Fibroblast of skin of right quadriceps (primary cell): ENCODE measurements at places on chromosomes 7 and 10.

DNA sequence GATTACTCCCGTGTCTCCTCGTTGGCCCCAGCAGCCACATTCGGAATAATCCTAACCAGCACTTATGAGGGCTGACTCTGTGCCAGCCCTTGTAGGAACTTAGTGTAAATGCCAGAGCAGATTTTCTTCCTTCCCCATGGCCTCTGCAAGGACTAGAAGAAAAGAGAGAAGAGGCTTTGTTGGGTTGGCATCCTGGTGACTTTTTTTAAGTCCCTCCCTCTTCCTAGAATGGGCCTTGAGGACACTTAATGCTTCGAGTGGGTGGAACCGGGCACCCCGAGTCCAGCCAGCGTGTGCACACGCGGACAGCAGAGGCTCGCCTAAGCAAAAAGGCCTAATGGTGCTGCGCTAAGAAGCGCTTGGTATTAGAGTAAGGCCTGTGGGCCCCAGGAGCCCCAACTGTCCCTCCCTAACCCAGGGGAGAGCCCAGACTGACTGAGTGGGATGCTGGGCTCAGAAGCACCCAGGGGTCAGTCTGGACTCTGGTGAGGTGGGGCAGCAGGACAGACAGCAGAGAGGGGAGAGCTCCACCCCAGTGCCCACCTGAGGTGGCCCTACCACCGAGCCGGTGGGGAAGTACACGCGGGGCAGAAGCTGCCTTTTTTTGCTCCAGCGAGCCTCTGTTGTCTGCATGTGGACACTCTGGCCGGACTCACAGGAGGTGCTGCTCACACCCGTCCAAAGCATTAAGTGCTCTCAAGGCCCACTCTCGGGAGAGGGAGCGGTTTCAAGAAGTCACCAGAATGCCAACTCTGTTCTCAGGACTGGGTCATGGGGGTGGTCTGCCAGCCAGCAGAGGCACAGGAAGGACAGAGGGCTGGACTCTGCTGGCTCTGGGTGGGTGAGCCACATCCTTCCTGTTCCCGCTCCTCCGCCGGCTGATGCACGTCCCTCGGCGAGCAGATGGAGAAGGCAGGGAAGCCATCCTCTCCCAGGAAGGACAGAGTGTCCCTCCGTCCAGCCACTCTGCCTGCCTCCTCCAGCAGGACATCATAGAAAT, 12.5 kb downstream of the ITPRIP start:
- no peak for DNase-seq

GRCh38 chr7:67022511-67022910, 25.9 kb downstream of the TYW1 start:
- DNase-seq = no peak

DNA sequence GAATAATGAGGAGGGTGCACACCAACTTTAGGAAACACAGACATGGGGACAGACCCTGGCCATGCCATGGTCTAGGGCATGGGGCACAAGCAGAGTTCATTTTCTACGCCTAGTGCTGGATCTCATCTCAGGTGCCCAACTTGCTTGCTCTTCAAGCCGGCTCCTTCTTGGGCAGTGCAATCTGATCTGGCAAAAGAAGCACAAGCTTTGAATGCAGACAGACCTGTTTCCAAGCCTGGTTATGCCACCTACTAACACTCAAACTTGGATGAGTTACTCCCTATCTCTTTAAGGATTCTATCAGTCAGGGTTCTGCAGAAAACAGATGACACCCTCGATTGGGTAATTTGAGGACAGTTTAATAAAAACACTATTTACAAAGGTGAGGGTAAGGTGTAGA, 34.9 kb upstream of the WAPL start:
- DNase-seq = no peak

GRCh38 chr7:7639847-7640220, 718 bp upstream of the UMAD1 start:
- DNase-seq = peak; percentile 14

DNA sequence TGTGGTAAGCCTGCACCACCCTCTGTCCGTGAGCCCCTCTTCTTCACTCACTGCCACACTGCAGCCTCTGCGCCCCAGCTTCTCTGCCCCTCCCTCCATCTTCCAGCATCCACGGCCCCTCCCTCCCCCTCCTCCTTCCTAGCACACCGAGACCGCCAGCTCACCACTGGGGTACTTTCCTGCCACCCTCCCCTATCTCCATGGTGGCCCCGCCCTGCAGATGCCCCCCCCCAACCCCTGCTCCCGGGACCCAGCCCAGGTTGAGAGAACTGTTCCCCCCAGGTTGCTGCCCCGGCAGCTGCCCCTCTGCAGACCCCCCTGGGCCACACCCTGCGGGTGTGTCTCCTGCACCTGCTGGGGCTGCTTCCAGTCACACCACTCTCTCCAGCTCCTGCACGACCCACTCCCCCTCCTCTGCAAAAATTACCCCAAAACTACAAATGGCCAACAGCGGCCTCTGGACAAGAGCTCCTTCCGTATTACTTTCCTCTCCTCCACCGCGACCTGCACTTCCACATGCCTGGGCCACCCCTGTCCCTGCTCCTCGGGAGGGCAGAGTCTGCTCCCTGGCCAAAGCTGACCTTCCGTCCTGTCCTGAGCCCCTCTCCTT, 209.2 kb upstream of the PPP2R2D start:
- no peak for DNase-seq

GRCh38 chr10:6208799-6209235, 6.1 kb downstream of the PFKFB3 start:
- DNase-seq = no peak

GRCh38 chr7:223118-223800, 30.9 kb downstream of the FAM20C start:
- DNase-seq = no peak

- no peak for DNase-seq
These were observed 60.8 kb upstream of the CELF2 start for GRCh38 chr10:10956681-10957542.

DNA sequence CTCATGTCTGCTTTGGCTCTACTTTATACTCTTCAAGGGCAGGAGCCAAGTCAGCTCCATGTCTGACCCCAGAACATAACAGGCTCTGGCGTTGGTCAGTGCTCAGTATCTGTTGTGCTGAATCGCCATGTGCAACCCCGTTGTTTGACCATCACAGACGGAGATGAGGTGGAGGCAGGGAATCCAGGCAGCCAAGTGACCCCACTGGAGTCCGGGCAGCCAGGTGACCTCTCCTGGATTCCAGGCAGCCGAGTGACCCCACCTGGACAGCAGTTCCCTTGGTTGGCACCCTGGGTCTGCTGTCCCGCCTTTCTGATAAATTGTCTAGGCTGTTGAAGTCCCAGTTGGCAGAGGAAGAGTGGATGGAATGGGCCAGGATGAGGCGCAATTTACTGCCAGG, 232.2 kb downstream of the TCERG1L start:
- no peak for DNase-seq

DNA sequence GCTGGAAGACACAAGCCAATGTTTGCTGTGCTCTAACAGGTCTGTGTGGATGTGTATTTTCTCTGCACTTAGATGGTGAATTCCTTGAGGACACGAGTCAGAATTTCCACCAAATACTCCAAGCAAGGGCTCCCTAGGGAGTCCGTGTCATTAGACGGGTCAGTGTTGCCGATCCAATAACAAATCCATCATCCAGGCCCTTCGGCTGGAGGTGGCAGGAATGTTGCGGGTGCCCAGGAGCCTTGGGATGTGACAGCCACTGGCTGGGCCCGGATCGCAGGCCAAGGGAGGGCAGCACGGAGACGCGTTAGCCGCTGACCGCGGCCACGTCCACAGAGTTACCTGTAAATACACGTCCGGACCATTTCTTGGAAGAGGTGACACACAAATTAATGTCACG, 186.8 kb downstream of the WDR37 start:
- no peak for DNase-seq

GRCh38 chr10:14050598-14050997, 280.1 kb downstream of the FRMD4A start:
- no peak for DNase-seq

DNA sequence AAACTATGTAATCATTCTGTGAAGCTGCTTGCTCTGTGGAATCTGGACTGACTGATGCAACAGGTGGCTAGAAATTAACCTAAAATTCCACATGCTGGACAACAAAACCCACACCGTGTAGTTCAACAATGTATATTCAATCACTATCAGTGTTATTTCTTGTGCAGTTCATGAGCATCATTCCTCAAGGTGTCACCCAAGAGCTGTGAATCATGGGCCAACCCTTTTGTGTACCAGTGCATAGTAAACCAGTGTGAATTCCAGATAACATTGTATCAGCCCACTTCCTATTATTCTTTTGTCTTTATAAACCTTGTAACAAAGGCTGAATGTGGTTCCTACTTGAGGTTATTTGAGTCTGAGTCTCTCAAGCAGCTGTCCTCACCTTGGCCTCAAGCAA, 905.2 kb upstream of the ZNF722 start:
- no peak for DNase-seq

- no peak for DNase-seq
These were observed 130.0 kb downstream of the PLXDC2 start for GRCh38 chr10:19946245-19946644.

- peak; percentile 7 for DNase-seq
These were observed 989 bp downstream of the ERLIN1 start for GRCh38 chr10:100184840-100185239.

GRCh38 chr10:3487228-3487627, 297.8 kb downstream of the KLF6 start:
- no peak for DNase-seq

- no peak for DNase-seq
These were observed 51.5 kb downstream of the WDR37 start for GRCh38 chr10:1107679-1108078.

DNA sequence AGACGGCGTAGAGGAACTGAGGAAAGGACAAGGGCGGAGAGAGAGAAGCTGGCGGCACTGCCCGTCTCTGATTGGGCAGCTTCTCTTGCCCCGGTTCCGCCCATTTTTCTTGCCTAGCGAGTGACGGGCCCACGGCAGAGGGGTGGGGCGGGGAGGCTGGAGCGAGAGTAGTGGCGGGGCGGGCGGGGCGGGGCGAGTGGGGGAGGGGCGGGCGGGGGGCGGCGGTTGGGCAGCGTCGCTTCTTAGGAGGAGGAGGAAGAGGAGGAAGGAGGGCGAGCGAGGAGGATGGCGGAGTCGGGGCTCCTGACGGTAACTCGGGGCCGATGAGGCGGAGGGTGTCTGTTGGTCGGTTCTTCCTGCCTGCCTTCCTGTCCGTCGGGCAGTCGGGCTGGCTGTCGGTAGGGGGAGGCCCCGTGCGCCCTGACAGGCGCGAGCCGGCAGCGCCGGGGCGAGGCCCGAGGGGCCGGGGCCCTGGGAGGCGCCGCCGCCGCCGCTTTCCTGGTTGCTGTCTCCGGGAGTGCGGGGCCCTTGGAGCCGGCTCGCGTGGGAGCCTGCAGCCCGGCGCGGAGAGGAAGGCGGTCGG, at the start of gene SHOC2:
Gene SHOC2 (plus strand): TSS at position 256 of the 583 bp plus-strand sequence. CDS start 44,755 bp downstream, outside the sequence.
- DNase-seq = no peak

DNA sequence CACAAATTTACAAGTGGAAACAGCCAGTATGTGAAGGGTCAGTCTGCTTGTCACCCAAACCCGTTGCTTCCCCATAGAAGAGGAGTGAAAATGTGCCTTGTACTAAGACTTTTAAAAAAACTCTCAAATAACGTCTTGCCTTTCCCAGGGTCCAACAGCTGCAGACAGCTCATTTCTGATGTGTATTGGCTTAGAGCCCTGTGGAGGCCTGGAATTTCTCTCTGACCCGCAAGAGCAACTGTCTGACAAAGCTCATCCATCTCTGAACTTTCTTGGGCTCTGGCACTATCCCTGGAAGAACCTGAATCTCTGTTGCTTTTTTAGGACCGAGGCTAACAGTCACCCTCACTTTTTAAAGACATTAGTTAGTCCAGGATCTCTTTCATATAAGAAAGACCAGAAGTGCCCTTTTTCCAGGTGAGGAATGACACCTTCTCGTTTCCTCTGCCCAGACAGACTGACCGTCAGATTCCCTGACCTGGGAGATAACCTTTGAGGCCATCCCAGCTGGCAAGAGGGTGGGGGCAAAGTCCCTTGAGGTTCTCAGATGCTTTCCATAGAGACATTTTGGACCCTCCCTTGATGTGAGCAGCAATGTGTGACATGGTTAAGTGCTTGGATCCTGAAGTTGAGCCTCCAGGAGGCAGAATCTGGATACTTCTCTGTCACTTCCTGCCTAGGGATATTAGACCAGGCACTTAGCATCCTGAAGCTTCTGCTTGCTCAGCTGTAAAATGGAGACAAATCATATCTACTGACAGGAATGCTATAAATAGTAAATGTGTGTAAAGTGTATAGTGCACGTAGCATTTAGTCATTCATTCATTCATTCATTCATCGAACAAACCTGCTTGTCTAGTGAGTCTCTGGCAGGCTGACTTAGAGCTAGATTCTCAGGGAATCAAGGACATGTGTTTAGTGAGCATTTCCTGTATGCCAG, 4.5 kb upstream of the NODAL start:
- peak; percentile 37 for DNase-seq

- DNase-seq = peak; percentile 27
These were observed 12.7 kb upstream of the LARP4B start for GRCh38 chr10:944034-944831.

DNA sequence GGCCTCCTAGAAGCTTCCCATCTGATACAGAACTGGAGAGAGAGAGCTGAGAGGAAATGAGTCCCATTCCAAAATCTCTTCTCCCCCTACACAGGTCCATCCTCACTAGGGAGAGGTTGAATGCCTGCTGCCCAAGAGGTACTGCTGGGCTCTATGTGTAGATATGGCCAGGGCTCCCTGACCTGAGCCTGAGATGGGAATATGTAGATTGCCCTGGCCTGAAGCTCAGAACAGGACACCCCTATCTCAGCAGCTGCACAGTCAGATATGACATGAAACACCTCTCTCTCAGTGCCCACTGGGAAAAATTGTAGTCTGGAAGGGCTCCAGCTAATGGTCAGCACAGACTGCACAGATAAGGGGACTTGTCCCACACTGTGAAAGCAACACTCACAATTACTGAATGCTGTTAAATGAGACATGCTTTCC, 3.1 kb upstream of the IFIT1B start:
- no peak for DNase-seq

GRCh38 chr7:141701489-141702046, 398 bp downstream of the DENND11 start:
- peak; percentile 15 for DNase-seq

- DNase-seq = peak; percentile 65
These were observed 612.1 kb upstream of the FZD8 start for GRCh38 chr10:36254199-36254598.

DNA sequence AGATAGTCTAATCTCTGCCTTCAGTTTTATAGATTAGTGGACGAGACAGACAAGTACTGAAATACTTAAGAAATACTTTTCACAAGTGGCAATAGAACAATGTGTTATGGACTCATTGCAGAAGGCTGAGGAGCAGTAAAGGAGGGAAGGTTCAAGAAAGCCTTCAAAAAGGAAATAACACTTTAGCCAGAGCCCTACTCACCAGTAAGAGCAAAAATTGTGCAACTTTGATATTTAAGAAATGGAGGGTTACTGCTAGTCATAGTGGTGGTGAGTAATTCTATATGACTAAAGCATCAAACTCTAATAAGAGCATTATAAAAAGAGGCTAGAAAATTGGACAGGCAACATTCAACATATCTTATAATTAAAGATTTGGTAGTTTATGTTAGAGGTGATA, 28.8 kb downstream of the PTPN12 start:
- DNase-seq = peak; percentile 70

DNA sequence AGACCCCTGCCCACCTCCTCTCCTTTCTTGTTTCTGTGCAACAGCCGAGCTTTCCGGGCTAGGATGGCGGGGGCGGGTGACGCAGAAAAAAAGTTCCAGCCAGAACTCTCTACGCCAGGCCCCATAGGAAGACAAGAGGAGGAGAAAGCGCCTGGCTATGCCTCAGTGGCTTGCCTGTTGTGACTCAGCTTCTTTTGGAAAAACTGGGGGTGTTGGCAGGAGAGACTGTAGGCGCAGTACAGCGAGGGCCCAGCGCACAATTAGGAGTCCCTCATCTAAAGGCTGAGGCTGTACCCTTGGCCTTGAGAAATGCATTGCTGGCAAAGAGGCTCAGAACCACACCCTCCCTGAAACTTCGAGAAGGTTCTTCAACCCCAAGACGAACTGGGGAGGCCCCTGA, 28.0 kb upstream of the KPNA7 start:
- DNase-seq = no peak
